ENCODE measurements at places on chromosomes 3 and 15. TPM values are rescaled to one million over a fixed set of nuclear protein-coding genes. Genes with fewer than 3 reads are reported as not detected.

DNA sequence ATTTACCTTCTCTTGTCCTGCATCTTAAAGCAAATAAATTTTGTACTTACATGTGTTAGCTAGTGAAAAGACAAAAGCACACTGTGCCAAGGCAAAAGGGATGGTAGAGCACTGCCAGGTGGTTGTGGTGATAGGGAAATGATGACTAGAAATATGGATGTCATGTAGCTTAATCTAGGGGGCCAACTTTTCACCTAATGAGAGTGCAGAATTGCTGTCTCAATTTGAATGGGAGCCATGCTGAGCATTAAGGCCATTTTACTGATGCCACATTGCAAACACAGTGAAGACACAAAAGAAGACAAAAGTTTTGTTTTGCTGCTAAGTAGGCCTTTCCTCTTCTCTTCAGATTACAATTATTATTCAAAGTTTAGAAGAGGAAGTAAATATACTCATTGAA lies 274.7 kb downstream of the PDCD6IP start:
- DNase-seq, result no peak

DNA sequence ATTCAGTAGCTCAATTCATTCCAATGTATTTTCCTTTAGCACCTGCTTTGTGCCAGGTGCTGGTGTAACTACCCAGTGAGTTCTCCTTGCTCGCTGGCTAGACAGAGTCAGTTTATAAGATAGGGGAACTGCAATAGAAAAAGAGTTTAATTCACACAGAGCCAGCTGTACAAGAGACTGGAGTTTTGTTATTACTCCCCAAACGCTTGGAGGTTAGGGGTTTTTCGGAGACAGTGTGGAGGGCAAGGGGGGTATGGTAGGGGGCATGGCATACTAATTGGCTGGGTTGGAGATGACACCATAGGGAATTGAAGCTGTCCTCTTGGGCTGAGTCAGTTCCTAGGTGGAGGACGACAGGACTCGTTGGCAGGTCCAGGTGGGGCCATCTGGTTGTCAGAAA lies 5.4 kb upstream of the CFAP91 start:
- DNase-seq, result no peak

GRCh38 chr3:32946973-32947788 lies 4.3 kb upstream of the CCR4 start:
- DNase-seq, result no peak

- no peak for DNase-seq
Observed at GRCh38 chr15:49323207-49323606, 99.8 kb upstream of the FGF7 start.

DNA sequence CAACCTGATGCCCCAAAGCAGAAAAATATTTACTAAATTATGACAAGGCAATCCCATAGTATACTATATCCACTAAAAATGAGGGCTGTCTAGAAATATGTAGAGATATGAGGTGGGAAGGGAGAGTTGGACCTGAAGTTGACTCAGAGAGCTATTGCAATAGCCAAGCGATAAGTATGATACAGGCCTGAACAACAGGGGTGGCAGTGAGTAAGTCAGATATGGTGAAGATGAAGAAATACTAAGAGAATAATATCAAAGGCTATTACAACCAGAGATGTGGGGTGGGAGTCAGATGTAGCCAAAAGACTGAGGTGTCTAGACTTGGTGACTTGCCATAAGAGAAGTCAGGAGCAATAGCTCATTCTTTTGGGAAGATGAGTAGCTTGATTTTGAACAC lies 9.2 kb downstream of the HSPBAP1 start:
- DNase-seq, result peak; percentile 82

GRCh38 chr3:129481766-129482332 lies 41.8 kb downstream of the IFT122 start:
- peak; percentile 76 for DNase-seq

GRCh38 chr3:32820971-32821685 lies 3.3 kb downstream of the TRIM71 start:
- DNase-seq, result no peak

GRCh38 chr15:98620020-98620419 lies 28.3 kb upstream of the IGF1R start:
- DNase-seq, result no peak

GRCh38 chr3:57992452-57993213 lies 15.6 kb upstream of the FLNB start:
- DNase-seq, result no peak

DNA sequence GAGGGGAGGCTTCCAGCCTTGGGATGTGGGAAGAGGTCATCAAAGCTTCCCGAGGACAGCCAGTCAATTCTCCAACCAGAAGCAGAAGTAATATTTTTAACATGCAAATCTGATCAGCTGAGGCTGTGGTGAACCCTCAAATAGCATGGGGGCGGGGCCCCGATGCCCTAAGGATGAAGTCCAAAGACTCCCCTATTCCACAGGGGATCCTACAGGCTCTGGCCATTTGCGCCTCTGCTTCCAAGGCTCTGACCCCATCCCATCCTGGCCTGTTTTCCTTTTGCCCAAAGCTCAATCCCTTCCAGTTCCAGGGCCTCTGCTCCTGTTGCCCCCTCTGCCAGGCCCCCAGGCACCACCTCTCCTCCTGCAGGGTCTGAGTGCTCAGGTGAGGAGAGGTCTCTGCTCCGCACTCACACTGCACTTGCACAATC lies 6.7 kb upstream of the CSK start:
- no peak for DNase-seq

DNA sequence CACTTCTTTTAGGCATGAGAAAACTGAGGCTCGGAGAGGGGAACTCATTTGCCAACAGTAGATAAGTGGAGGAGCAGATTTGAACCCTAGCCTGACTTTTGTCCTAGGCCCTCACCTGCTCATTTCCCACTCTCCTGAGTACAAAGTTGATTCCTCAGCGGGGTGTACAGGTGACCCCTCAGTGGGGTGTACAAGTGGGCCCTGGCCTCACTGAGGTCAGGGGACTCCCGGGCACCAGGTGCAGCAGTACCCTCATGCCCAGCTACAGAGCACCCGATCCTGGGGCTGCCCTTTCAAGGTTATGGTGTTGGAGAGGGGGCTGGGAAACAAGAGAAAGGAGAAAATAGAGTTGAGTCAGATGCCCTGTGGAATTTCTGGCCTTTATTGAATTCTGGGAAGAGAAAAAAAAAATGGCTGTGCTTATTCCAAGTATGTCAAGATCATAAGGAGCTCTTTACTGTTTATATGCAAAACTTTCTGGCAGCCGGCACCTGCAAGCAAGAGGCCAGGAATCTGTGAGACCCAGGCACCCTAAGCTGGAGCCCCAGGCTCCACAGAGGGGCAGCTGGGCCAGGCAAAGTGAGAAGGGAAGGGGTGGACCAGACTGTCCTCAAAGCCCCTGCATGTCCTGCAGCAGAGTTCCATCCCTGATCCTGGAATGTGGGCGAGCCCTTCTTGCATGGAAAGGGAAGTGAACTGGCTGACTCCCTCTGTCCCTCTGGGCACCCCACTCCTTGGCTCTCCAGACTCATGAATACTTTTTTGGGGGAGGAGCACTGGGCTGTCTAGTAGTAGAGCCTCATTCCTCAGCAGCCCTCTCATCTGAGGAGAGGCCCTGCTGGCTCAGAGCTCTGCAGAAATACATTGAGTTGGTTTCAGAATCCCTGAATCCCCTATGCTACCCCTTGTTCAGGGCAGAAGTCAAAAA lies 43.1 kb downstream of the AMOTL2 start:
- peak; percentile 93 for DNase-seq

GRCh38 chr15:72451224-72451623 lies 22.9 kb upstream of the ARIH1 start:
- no peak for DNase-seq

DNA sequence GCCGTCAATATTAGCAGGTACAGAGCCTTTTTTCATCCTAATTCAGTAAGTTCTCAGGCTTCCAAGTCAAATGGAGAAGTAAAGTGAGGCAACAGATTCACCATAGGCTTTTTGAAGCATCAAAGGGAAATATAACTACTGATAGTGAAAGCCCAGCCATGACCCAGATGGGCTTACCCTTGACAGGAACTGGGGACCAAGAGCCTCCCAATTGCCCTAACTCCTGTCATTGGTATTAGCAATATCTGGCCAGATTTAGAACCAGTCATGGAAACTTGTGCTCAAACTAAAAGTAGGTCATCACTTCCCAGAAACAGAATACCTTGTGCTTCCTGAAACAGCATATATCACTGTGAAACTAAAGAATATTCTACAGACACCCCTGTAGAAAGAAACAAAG lies 33.0 kb downstream of the NME9 start:
- DNase-seq, result no peak

DNA sequence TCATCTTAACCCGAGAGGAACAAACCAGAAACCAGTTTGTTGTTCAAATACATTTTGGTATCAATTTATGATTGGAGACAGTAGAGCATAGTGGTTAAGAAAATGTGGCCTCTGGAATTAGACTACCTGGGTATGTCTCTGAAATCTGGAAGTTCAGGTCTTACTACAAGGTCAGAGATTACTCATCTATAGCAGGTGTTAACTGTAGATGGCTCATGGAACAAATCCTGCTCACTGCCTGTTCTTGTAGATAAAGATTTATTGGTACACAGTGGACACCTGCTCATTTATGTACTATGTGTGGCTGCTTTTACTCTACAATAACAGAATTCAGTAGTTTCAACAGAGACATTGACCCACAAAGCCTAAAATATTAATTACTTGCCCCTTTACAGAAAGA lies 413.3 kb downstream of the CNTN6 start:
- no peak for DNase-seq

GRCh38 chr3:33391255-33391995 lies 48.8 kb downstream of the UBP1 start:
- no peak for DNase-seq

DNA sequence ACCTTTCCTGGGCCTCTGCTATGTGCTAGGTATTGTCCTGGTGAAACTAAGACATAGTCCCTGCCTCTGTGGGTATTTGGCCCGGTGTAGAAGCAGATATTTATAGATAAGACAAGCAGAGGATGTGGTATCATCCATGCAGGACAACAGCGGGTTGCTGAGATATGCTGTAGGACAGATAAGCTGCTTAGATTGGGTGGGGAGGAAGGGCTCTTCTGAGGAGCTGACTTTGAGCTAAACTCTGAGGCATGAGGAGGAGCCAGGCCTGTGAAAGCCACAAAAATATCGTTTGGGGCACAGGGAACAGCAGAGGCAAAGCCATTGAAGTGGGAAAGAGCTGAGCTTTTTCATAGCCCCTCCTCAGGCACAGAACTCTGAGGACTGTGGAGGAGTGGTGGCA lies 492.5 kb upstream of the CFAP20DC start:
- no peak for DNase-seq

- DNase-seq, result no peak
Observed at GRCh38 chr3:45417930-45418847, 29.8 kb downstream of the LARS2 start.

DNA sequence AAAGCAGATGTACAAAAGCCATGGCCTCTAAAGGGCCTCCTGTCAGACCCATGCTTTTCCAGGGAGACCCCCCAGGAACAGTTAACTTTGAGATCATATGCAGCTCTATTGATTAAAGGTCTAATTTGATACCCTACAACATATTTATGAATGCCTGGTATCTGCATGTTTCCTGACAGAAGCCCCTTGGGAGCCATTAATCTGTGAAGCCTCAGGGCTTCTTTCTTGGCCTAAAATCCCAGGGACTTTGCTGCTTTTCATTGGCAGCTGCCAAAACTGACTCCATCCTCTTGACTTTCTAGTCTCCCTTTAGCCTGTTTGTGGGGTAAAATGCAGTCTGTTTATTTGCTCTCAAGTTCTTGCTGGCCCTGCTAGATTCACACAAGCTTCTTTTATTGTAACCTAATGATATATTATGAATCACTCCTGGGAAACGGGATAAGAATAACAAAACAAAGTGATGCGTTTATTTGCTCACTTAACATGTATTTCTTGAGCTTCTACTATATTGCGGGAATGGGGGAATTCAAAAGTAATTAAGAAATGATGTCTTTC lies 257.0 kb downstream of the LSAMP start:
- DNase-seq, result no peak

Gene IMPG2
- total RNA-seq, result 0.65 TPM

Gene ATP8B4
- total RNA-seq, result 0.99 TPM

Gene ARMC8
- 49.8 TPM for total RNA-seq

Gene TMEM207
- total RNA-seq, result not detected

Gene ACTRT3
- 4.3 TPM for total RNA-seq

Gene AMT
- total RNA-seq, result 3.3 TPM

Gene GOLGA6L7
- not detected for total RNA-seq

Gene LRRIQ4
- 0.09 TPM for total RNA-seq
